ENCODE measurements at places on chromosomes 11 and 22. TPM values are rescaled to one million over a fixed set of nuclear protein-coding genes. Genes with fewer than 3 reads are reported as not detected.

The PRR33 gene
- total RNA-seq = not detected

The MIOX gene
- 3.5 TPM for total RNA-seq

DNA sequence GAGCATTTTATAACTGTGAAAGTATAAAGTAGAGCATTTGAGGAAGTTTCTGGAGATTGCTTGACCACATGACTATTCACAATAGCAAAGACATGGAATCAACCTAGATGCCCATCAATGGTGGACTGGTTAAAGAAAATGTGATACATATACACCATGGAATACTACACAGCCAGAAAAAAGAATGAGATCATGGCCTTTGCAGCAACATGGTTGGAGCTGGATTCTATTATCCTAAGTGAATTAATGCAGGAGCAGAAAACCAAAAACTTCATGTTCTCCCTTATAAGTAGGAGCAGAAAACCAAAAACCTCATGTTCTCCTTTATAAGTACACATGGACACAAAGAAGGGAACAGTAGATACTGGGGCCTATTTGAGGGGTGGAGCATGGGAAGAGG is 30.3 kb downstream of the UVRAG start:
- DNase-seq = no peak

DNA sequence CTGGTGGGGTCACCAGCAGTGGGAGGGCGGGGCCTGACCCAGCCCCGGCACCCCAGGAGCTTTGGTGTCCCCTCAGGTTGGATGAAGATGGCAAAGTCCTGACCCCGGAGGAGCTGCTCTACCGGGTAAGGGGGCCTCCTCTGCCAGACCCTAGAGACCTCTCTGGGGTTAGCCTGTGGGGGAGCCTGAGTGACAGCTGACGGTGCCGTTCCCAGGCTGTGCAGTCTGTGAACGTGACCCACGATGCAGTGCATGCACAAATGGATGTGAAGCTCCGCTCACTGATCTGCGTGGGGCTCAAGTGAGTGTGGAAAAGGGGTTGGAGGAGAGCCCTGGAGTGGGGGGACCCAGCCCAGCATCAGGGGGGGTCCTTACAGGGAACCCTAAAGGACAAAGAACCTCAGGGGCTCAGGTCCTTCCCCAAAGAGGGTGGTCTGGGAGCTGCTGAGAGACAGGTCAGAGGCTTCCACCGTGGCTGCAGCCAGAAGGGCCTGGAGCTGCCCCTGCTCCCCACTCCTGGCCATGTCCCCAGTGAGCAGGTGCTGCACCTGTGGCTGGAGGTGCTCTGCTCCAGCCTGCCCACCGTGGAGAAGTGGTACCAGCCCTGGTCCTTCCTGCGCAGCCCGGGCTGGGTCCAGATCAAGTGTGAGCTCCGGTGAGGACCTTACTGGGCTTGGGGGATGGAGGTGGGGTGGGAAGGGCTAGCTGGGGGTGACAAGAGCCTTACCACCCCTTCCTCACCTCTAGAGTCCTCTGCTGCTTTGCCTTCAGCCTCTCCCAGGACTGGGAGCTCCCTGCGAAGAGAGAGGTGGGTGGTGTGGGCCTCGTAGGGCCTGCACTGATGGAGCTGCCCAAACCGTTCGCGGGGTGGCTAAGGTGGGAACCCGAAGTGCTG is 38.6 kb downstream of the SGSM3 start:
- no peak for DNase-seq

DNA sequence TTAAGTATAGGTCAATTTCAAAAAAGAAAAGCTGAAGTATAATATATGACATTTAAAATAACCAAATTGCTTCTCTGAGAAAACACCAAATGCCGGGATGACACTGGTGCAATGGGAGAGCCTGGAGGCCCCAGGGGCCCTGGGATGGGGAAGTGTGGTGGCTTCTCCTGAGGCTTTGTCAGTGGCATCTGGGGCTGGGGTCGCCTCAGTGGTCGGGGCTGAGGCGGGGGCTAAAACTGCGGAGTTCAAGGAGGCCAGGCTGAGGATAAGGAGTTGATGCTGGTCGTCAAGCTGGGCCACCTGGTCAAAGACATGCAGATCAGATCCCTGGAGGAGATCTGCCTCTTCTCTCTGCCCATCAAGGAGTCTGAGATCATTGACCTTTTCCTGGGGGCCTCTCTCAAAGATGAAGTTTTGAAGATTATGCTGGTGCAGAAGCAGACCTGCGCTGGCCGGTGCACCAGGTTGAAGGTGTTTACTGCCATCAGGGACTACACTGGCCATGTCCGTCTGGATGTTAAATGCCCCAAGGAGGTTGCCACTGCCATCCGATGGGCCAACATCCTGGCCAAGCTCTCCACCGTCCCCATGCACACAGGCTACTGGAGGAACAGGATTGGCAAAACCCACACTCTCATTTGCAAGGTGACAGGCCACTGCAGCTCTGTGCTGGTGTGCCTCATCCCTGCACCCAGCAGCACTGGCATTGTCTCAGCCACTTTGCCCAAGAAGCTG is 660.1 kb upstream of the CCDC179 start:
- peak; percentile 61 for DNase-seq

GRCh38 chr11:100857236-100858005 is 170.3 kb downstream of the ARHGAP42 start:
- DNase-seq = no peak
